Endodermal cell (in vitro differentiated cells): ENCODE measurements at places on chromosomes 12 and 14. TPM values are rescaled to one million over a fixed set of nuclear protein-coding genes. Genes with fewer than 3 reads are reported as not detected.

CLEC7A gene
- total RNA-seq, result not detected in 3 replicates

ASCL1 gene
- total RNA-seq, result not detected in 2 replicates

DNA sequence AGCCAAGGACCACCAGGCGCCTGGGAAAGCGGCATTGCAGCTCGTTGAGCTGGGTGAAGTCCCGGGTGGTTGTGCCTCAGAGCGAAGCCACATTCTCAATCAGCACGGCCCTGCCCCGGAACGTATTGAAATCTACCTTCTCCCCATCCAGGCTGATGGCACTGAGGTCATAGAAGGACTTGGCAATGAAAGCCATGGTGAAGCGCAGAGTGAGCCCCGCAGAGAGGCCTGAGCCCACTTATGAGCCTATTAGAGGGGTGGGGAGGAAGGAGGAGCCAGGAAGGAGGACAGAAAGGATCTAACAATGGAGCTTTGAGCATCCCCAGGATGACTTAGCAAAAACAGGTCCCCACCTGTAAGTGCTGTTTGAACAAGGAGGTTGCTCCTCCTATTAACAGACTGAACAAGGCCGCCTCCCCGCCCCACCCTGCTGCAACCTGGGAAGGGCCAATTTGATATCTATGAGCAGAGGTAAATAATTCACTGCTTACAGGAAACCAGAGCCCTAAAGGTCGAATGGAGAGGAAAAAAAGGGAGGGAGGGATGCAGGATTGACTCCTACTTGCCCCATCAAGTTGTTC is at the start of gene GPX2:
TSS of gene GPX2 (minus strand) at position 215 of the 581 bp plus-strand sequence. CDS start at position 196, 19 bp downstream.
- peaks cover 4% of the 10 kb centered on the region for H3K4me1 ChIP-seq
- peak; percentile 70 for DNase-seq
- H3K27ac ChIP-seq, result peak within 1 kb of the TSS; percentile 72
- H3K27me3 ChIP-seq, result no peaks in the 10 kb centered on the region
- H3K36me3 ChIP-seq, result no peaks in the 10 kb centered on the region

GPR65 gene
- total RNA-seq, result not detected in 2 replicates

- DNase-seq, result no peak
- no peak overlapping the region for H3K4me3 ChIP-seq
- H3K27ac ChIP-seq, result no peak overlapping the region
- no peaks in the 10 kb centered on the region for H3K36me3 ChIP-seq
- no peaks in the 10 kb centered on the region for H3K4me1 ChIP-seq
These were observed 556.7 kb upstream of the FBXO33 start for GRCh38 chr14:39988939-39989338.

DNA sequence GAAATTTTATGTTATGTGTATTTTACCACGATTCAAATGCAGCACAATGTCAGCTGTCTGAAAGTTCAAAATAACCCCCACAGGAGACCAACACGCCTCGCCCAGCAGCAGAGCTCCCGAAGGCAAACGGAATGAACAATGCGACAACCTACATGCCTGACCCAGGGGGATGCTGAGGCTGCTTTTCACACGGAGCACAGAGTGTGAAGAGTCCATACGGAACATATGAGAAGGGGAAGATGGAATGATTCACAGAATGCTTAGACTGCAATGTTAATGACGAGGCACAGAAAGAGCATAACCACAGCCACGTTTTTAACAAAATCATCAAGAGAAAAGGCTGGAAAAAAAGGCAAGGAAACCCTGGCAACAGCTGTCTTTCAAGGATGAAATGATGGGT is 22.6 kb downstream of the ZFYVE21 start:
- no peak overlapping the region for H3K27ac ChIP-seq
- H3K27me3 ChIP-seq, result no peaks in the 10 kb centered on the region
- no peaks in the 10 kb centered on the region for H3K4me1 ChIP-seq
- no peak overlapping the region for H3K4me3 ChIP-seq

RNASE4 gene
- total RNA-seq, result 1.6 to 7.4 TPM (median 4.2 TPM) in 3 replicates

GRCh38 chr14:64855721-64856528 is 23.8 kb downstream of the SPTB start:
- DNase-seq, result peak; percentile 66
- H3K27ac ChIP-seq, result no peak overlapping the region
- H3K4me3 ChIP-seq, result no peak overlapping the region
- no peaks in the 10 kb centered on the region for H3K27me3 ChIP-seq
- H3K36me3 ChIP-seq, result no peaks in the 10 kb centered on the region
- H3K4me1 ChIP-seq, result peaks cover 6% of the 10 kb centered on the region

NXPH4 gene
- total RNA-seq, result 0.31 to 14.1 TPM in 2 of 3 replicates, not detected in the other

DNA sequence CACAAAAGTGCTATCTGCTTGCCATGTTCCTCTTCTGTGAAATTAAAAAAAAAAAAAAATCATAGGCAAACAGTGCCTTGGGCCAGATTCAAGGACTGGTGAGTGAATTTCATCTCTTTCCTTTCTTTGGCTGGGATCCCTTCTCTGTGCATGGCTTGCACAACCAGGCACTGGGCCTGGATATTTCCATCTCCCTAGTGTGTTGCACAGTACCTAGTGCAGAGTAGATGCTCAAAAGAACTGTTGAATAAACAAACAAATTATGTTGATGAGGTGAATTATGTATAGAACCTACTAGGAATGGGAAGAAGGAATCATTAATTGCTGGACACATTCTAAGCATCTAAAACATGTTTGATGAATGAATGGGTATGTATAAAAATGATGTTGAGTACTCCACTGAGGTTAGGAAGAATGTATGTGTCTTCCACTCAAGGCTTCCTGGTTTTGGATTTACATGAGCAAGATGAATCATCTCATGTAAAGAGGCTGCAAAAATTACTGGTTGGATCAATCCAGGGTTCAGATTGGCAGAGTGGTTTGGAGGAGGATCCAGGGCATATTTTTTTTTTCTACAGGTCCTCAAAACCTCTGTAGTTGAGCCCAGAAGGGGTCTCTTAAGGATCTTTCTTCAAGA is 93.2 kb downstream of the EMP1 start:
- H3K4me1 ChIP-seq, result no peaks in the 10 kb centered on the region
- H3K36me3 ChIP-seq, result no peaks in the 10 kb centered on the region

DNA sequence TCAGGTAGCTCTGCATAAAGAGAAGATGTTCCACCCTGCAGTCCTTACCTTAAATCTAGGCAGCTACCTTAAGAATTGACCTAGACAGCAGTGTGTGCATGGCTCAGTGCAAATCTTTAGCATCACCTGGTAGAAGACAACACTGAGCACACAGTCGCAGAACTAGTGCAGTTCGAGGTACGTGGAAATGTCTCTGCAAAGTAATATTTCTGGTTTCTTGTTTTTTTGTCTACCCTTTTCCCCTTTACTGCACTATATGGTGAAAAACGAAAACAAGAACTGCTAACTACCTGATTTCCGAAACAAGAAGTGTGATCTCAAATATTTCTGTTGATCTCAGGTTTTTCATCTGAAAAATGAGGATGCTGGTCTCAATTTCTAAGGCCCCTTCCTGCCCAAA is 82.5 kb downstream of the ETV6 start:
- no peaks in the 10 kb centered on the region for H3K27me3 ChIP-seq
- no peak overlapping the region for H3K27ac ChIP-seq
- no peak for DNase-seq
- no peak overlapping the region for H3K4me3 ChIP-seq

DNA sequence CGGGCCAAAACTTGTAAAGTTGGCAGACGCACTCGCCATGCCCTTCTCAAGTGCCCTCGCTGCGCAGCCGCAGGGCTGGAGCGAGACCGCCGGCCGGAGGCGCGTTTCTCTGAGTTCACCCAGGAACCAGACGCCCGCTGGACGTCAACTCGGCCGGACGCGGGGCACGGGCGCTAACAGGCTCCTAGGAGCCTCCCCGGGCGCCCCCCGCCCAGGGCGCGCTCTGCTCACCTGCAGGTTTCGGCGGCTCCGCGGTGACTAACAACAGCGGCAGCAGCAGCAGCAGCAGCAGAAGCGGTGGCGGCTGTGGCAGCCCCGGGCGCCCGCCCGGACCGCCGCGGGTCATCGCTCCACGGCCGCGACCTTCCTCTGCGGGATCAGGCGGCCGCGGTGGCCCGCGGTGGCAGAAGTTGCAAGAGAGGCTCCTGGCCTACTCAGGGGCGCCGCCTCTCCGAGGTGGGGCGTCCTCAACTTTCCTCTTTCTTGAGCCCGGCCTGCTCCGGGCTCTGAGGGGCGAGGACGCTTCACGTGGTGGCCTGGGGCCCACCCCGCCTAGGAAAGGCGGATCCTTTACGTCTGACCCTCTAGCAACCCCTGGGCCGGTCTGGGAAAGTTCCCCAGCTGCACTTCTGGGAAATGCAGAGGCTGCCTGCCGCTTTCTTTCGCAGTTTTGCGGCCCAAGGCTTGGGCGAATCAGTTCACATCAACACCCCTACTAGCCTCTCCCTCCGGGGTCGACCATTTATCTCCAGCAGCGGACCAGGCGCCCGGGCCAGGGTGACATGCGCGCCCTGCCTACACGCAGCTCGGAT is at the start of gene PLBD1:
TSS of gene PLBD1 (minus strand) at position 533 of the 812 bp plus-strand sequence. CDS start at position 346, 187 bp downstream.
- peak within 1 kb of the TSS; percentile 60 for H3K4me3 ChIP-seq
- H3K4me1 ChIP-seq, result no peaks in the 10 kb centered on the region
- H3K27me3 ChIP-seq, result peaks cover 16% of the 10 kb centered on the region
- no peak within 1 kb of the TSS for H3K27ac ChIP-seq
- H3K36me3 ChIP-seq, result no peaks in the 10 kb centered on the region
- peak; percentile 92 for DNase-seq

TRHDE gene
- 0.45 to 1.2 TPM (median 1.2 TPM) in 3 replicates for total RNA-seq

STAC3 gene
- 5.3 and 5.9 TPM in 2 replicates for total RNA-seq

OR6C76 gene
- not detected in 3 replicates for total RNA-seq

GRCh38 chr12:26123482-26123980 is 1.3 kb downstream of the BHLHE41 start:
- no peaks in the 10 kb centered on the region for H3K36me3 ChIP-seq
- H3K27ac ChIP-seq, result no peak overlapping the region
- no peak for DNase-seq
- H3K4me1 ChIP-seq, result peaks cover 7% of the 10 kb centered on the region
- H3K4me3 ChIP-seq, result peak overlapping the region; percentile 80
- H3K27me3 ChIP-seq, result peaks cover 90% of the 10 kb centered on the region

DNA sequence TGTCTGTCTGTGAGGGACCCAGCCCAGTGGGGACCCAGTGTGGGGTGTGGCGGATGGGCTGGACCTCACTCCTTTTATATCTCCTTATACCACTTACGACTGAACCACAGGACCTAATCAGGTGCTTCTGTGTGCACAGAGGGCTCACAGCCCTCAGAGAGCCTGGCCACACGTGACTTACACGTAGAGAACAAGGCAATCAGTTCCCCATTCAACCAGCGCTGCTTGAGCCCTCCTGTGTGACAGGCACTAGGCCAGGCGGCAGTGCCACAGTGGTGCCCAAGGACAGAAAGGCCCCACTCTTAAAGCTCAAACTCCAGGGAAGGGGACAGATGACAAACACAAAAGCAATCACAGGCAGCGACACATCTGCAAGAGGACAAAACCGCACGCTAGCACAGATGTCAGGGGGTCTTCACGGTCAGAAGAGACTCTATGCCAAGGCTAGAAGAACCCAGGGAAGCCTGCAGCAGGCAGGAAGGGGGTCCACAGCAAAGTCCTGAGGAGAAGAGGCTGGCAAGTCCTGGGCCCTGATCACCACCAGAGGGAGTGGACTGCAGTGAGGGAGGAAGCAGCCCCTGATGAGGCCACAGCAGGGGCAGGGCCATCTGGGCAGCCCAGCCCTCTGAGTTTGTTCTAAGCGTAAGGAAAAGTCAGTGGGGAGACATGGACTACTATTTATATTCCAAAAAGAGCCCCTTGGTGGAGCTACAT is 39.3 kb downstream of the SETD3 start:
- DNase-seq, result peak; percentile 77
- H3K36me3 ChIP-seq, result peaks cover 60% of the 10 kb centered on the region
- peak overlapping the region; percentile 33 for H3K27ac ChIP-seq
- no peaks in the 10 kb centered on the region for H3K4me1 ChIP-seq
- H3K27me3 ChIP-seq, result no peaks in the 10 kb centered on the region

GRCh38 chr14:37051153-37051552 is 121.3 kb downstream of the SLC25A21 start:
- H3K27me3 ChIP-seq, result no peaks in the 10 kb centered on the region
- no peak for DNase-seq
- no peak overlapping the region for H3K4me3 ChIP-seq

GRCh38 chr12:10207136-10207535 is 5.5 kb upstream of the GABARAPL1 start:
- no peaks in the 10 kb centered on the region for H3K36me3 ChIP-seq
- no peak for DNase-seq
- H3K4me1 ChIP-seq, result no peaks in the 10 kb centered on the region
- H3K27ac ChIP-seq, result no peak overlapping the region
- no peaks in the 10 kb centered on the region for H3K27me3 ChIP-seq

DNA sequence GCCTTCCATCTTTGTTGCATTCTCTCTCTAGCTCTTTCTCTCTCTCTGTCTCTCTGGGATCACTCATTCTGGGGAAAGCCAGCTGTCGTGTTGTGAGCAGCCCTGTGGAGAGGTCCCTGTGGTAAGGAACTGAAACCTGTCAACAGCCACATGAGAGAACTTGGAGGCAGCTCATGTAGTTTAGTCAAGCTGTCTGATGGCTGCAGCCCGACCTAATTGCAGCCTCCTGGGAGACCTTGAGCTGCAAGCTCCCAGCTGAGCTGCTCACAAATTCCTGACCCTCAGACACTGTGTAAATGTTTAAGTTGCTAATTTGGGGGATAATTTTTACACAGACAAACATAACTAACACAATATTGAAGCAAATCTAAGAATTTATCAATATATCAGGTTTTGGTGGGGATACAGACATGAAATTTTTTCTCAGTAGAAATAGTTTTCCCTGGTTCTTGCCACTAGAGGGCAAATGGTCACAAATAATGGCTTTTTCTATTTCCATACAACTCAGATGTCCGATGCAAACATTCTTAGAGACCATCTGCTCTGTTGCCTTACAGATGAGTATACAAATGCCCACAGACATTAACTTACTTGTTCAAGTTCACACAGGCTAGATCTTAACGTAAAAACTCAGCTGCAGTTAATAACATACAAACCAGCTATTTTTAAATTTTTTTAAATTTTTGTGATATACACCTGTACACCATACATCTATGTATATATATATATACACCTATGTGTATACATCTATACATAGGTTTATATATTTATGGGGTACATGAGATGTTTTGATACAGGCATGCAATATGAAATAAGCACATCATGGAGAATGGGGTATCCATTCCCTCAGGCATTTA is 15.5 kb upstream of the KRR1 start:
- no peak overlapping the region for H3K27ac ChIP-seq
- no peaks in the 10 kb centered on the region for H3K4me1 ChIP-seq
- H3K4me3 ChIP-seq, result no peak overlapping the region
- no peaks in the 10 kb centered on the region for H3K27me3 ChIP-seq
- peak; percentile 81 for DNase-seq
- no peaks in the 10 kb centered on the region for H3K36me3 ChIP-seq

- H3K27ac ChIP-seq, result no peak overlapping the region
- peaks cover 10% of the 10 kb centered on the region for H3K4me1 ChIP-seq
- H3K4me3 ChIP-seq, result no peak overlapping the region
- peaks cover 72% of the 10 kb centered on the region for H3K36me3 ChIP-seq
These were observed 6.3 kb downstream of the RNF10 start for GRCh38 chr12:120540445-120540844.

GRCh38 chr14:61147381-61147821 is 133.7 kb downstream of the TMEM30B start:
- no peaks in the 10 kb centered on the region for H3K36me3 ChIP-seq
- no peaks in the 10 kb centered on the region for H3K4me1 ChIP-seq
- H3K4me3 ChIP-seq, result no peak overlapping the region
- H3K27ac ChIP-seq, result peak overlapping the region; percentile 81

- peak overlapping the region; percentile 39 for H3K4me3 ChIP-seq
- H3K27me3 ChIP-seq, result no peaks in the 10 kb centered on the region
- no peak overlapping the region for H3K27ac ChIP-seq
- no peaks in the 10 kb centered on the region for H3K36me3 ChIP-seq
- H3K4me1 ChIP-seq, result peaks cover 6% of the 10 kb centered on the region
- no peak for DNase-seq
These were observed 29.2 kb downstream of the BTBD7 start for GRCh38 chr14:93303659-93304058.
